ENCODE measurements at places on chromosomes 5 and 9.

GRCh38 chr5:126373375-126374108, 49.7 kb upstream of the GRAMD2B start:
- DNase-seq = no peak

- DNase-seq = no peak
Measured at GRCh38 chr5:134993161-134993560, 25.5 kb downstream of the CATSPER3 start.

- no peak for DNase-seq
Measured at GRCh38 chr9:76203373-76203772, 190.9 kb downstream of the RFK start.

DNA sequence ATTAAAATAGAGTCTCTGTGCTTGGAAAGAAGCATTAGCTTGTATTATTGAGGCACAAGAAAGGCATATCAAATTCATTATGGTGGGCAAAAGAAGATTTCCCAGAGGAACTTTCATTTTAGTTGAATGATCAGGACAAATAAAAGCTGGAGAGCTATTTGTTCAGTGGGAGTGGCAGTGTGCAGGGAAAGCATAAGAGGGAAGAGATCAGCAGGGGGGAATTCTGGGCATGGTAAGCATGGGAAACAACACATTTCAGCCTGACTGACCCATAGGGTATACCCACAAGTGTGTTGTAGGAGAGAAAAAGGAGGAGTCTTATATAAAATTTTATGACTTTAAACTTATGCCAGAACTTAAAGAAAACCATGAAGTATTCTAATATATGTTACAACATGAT, 167.7 kb upstream of the RASA1 start:
- no peak for DNase-seq

GRCh38 chr9:6899274-6899673, 141.5 kb downstream of the KDM4C start:
- DNase-seq = no peak

GRCh38 chr9:91949946-91950664, at the start of gene ROR2:
Gene ROR2, minus strand, starts transcription at chr9:91950228.
- no peak for DNase-seq

GRCh38 chr5:180802325-180803180, at the start of gene MGAT1:
Gene MGAT1, minus strand, starts transcription at chr5:180802806. Its CDS starts 9,835 bp downstream, at chr5:180792971.
- peak; percentile 64 for DNase-seq

- no peak for DNase-seq
Measured at GRCh38 chr5:122101636-122102285, 23.7 kb upstream of the LOX start.

DNA sequence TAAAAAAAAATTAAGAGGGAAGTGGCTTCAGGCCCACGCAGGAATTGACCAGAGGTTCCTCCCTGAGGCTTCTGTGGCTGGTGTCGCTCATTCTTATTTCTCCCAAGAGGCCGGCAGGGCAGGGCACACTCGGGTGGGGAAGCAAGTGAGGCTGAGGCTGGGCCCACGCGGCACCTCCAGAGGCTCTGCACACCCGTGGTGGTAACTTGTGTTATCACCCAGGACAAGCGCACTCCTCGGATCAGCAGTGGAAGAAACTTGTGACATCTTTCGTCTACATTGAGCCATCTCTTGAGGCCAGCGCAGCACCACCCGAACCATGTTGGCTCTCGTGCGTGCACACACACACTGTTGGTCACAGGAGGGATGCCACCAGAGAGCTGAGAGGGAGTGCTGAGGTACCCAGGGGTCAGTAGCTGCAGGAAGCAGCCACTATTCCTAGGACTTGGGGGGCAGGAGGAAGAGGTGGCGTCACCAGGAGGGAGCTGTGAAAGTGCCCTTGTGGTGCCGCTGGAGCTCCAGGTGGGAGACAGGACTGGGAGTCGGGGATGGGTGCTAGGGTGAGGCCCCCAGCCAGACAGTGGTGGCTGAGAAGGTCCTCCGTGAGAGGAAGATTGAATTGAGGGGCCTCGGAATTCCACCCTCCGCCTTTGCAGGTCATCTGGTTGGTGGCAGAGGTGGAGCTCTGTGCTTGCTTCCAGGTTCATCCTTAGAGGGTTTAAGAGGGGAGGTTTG, 6.4 kb downstream of the NDUFS6 start:
- no peak for DNase-seq
